Activated T-helper 2 cell treated with anti-CD3 and anti-CD28 coated beads, Interferon-gamma antibody, Interleukin-2, Interleukin-4, amounts not matched to agents 10 μg/mL and 5 μg/mL and 100 μg/mL, durations not matched to agents 14 hours and 24 hours and 36 hours (primary cell): ENCODE measurements at places on chromosomes 5 and 9. TPM values are rescaled to one million over a fixed set of nuclear protein-coding genes. Genes with fewer than 3 reads are reported as not detected.

DNA sequence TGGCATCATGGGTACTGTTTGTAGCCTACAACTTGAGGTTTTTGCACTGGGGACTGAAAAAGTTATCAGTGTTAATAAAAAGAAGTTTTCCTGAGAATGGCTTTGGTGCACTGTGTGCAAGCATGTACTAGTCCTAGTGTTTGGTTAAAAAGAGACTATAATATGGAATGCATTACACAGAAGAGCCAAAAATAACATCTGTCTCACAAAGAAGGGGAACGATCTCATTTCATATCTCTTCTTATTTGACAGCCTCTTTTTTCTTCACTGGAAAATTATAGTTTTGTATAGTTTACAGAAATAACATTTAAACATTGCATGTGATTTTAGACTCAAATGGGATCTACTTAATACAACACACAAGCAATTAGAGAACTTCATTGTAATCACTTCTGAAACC is 127.0 kb upstream of the GDNF start:
- no peak for DNase-seq

Gene GDA
- 0.07 TPM in 1 of 2 replicates, not detected in the other for total RNA-seq

DNA sequence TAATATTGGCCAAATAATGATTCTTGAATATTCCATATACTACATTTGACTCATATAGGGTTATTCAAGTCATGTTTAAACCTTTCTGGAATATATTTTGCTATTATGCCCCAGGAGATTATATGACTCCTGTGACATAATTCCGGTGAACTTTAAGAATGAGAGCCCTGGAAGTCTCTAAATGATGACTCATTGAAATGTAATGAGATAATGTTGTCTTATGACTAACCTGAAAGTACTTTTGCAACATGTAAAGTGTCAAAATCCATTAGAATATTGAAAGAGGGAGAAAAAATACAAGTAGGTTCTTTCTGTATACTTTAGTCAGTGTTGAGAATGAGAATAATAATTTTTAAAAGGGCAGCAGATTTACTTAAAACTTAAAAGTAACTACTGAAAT is 830.4 kb downstream of the MAT2B start:
- no peak for DNase-seq

Gene GALNT12
- 2.3 and 2.8 TPM in 2 replicates for total RNA-seq

DNA sequence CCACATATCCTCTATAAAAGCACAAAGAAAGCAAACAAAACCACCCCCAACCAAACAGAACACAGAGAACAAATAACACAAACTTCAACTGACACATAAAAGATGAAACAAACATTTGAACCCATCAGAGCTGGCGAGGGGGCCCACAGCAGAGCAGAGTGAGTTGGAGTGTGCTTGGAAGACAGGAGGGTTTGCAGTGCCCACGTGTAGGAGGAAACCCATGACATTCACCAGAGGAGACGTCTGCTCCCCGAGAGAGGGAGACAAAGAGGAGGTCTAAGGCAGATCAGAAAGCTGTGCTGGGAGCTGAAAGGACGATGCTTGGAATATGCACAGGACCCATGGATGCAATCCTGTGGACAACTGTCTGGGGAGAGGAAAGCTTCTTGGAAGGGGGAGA is 27.0 kb downstream of the MRPL36 start:
- DNase-seq = no peak

DNA sequence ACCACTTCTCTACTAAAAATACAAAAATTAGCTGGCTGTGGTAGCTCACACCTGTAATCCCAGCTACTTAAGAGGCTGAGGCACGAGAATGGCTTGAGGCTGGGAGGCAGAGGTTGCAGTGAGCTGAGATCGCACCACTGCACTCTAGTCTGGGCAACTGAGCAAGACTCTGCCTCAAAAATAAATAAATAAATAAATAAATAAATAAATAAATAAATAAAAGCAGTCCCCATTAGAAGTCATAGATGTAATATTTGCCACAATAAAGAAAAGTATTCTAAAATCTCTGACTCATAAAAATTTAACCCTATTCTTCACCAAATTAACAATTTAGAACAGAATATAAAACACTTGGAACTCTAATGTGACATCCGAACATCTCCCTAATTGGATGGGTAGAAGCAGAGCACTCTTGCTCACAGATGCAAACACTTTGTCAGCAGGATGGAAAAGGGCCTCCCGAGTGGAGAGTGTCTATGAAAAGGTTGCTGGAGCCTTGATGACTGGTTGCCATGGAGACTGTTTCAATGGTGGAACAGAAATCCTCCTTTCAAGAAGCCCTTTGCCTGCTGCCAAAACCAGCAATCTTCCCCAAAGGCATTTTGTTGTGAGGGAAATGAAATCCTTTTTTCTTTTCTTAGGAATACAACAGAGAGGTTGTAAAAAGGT is 38.9 kb upstream of the TRAF1 start:
- DNase-seq = no peak

DNA sequence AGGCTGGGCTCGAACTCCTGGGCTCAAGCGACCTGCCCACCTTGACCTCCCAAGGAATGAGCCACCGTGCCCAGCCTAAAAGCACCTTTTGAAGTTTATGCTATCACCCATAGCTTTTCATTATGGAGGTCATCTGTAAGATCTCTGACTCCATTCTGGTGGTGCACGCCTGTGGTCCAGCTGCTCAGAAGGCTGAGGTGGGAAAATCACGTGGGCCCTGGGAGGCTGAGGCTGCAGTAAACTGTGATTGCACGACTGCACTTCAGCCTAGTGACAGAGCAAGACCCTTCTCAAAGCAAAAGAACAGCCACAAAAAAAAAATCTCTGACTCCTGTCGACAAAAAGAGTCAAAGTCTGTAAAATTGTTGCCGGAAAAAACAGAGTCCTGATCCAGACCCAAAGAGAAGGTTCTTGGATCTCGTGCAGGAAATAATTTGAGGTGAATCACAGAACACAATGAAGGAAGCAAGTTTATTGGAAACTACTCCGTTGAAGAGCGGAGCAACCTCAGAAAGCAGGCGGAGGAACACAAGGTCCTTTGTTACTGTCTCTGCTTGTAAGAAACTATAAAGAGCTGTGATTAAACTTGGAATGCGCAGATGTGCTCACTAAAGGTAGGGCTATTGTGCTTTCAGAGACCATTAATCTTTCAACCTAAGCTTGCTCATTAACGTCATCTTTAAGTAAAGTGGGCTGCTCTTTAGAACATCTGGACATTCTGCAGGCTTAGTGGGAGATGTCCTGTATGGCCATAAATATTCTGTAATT is 2.0 kb upstream of the HAUS6 start:
- DNase-seq = no peak

DNA sequence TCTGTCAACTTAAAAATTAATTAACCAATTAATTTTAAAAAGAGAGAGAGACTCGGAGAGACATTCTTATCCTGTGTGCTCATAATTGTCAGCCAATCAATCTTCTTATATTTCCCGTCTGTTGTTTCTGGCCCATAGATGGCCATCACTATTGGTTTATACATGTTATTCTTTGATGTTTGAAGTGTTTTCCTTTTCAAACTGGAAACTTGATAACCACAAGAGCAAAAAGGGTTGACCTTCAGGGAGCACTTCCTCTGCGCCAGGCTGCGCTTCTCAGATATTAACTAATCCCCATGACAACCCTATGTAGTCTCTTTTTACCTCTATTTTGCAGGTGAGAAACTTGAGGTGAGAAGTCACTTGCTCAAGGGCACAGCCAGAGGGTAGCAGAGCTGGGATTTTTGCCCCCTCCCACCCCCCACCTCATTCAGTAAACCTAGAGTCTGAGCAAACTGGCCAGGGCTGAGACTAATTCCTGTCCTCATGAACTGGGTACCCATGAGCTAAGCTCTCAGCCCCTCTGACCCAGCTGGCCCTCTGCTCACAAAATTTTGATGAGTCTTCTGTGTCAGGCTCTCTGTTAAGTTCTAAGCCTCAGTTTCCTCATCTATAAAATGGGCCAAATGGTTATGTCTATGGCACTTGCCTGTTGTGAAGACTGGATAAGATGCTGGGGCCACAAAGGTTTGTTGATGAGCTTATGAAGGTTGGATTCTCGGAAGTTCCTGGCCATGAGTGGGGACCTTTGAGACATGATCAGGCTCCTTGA is 86.0 kb upstream of the SH3PXD2B start:
- DNase-seq = no peak

- DNase-seq = no peak
These were observed 60.6 kb upstream of the TMEM215 start for GRCh38 chr9:32722704-32723103.

Gene GRXCR2
- total RNA-seq = not detected in 2 replicates

Gene CEL
- 2.0 and 2.1 TPM in 2 replicates for total RNA-seq

GRCh38 chr9:73093016-73093739 is 58.5 kb upstream of the ANXA1 start:
- no peak for DNase-seq

Gene NIPAL4
- 1.9 and 2.1 TPM in 2 replicates for total RNA-seq

- DNase-seq = no peak
These were observed 159.8 kb upstream of the MEF2C start for GRCh38 chr5:89042746-89043145.

GRCh38 chr5:35468811-35469210 is 148.9 kb upstream of the SPEF2 start:
- DNase-seq = no peak

DNA sequence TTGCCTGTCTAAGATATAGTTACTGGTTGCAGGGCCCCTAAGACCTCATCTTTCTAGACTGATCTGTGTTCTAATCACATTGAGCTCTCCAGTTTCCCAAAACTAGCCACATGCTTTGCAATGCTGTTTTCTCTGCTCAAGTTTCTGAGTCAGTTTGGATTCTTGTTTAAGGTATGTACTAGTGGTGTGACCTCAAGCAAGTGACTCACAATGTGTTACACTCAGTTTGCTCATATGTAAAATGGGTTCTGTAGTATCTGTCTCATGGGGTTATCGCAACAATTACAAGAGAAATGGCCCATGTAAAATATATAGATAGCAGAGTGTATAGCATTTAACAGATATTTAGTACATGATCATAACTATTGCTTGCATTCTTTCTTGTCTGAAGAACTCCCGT is 153.1 kb upstream of the ELL2 start:
- no peak for DNase-seq

Gene FOXD4L3
- total RNA-seq = not detected in 2 replicates

GRCh38 chr9:7333719-7334118 is 465.9 kb downstream of the DMAC1 start:
- DNase-seq = no peak

- DNase-seq = no peak
These were observed 108.6 kb upstream of the RAD23B start for GRCh38 chr9:107174441-107174840.

DNA sequence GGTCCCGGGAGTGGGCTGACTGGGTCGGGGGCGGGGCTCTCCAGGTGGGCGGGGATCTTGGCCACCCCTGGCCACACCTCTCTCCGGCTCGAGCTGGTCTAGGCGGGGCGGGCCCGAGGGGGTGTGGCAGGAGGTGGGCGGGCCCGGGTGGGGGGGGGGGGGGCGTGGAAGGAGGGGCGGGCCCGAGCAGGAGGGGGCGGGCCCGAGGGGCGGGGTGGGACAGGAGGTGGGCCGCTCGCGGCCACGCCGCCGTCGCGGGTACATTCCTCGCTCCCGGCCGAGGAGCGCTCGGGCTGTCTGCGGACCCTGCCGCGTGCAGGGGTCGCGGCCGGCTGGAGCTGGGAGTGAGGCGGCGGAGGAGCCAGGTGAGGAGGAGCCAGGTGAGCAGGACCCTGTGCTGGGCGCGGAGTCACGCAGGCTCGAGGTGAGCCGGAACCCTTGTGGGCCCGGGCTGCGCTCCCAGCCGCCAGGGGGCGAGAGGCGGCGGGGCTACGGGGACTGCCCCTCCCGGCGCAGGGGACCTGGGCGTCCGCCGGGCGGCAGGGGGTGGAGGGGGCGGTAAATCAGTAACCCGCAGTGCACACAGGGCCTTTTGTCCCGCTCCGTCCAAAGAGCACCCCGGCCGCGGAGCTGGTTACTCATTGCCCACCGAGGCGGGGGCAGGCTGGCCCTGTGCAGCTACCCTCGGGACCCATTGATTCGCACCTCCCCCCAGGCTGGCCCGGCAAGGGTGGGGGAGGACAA is at the start of gene FGFR4:
Gene FGFR4, plus strand, starts transcription at position 262 of the 744 bp plus-strand sequence. CDS start 2,688 bp downstream, outside the sequence.
- DNase-seq = peak; percentile 54

GRCh38 chr5:147037515-147038205 is 159.1 kb upstream of the PPP2R2B start:
- no peak for DNase-seq

DNA sequence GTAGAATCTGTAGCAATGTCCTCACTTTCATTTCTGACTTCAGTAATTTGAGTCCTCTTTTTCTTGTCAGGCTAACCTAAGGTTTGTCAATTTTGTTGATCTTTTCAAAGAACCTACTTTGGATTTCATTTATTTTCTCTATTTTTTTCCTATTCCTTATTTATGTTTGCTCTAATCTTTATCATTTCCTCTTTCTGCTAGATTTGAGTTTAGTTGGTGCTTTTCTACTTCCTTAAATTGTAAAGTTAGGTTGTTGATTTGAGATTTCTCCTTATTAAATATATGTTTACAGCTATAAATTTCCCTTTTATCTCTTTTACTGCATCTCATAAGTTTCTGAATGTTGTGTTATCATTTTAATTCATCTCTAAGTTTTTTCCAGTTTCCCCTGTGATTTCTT is 75.1 kb upstream of the FAM120A start:
- no peak for DNase-seq

GRCh38 chr5:52801329-52801728 is 13.6 kb downstream of the ITGA1 start:
- DNase-seq = no peak

Gene PKN3
- 25.4 and 28.0 TPM in 2 replicates for total RNA-seq

Gene HK3
- 0.25 and 0.52 TPM in 2 replicates for total RNA-seq

Gene PDGFRB
- total RNA-seq = 0.46 and 1.3 TPM in 2 replicates

GRCh38 chr9:128550770-128551656 is 1.4 kb upstream of the SPTAN1 start:
- DNase-seq = peak; percentile 11

DNA sequence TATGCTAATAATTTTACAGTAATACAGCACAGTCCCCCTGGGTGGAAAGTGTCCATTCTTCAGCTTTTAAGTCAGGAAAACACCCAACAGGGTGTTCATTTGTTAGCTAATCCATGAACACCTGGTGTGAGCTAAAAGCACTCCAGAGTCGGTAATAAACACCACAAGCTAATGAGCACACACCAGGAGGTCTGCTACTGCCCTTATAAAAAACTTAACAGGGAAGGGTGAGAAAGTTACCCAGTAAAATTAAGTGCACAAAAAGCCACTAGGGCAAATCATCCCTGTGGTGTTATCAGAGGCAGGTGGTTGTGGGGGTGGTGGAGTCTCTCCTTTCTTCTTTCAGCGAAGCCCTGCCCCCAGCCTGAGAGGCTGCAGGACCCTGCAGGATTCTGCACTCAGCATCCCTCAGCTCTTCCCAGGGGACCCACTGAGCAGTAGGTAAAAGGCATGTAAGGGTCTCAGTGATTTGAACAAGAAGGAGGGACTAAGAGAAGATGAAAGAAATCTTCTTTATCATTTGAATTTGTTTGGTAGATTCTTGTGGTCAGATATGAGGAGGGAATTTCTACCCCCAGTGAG is 14.4 kb downstream of the GDNF start:
- DNase-seq = no peak

DNA sequence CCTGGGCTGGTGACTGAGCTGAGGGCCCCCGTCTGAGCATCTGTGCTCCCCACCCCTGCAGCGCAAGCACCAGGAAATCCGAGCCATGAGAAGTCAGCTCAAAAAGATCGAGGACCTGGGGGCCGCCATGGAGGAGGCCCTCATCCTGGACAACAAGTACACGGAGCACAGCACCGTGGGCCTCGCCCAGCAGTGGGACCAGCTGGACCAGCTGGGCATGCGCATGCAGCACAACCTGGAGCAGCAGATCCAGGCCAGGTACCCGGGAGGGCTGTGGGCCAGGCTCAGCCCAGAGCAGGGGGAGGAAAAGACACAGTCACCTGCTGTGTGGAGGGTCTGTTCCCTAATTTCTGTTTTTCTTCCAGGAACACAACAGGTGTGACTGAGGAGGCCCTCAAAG is 24.6 kb downstream of the DYNC2I2 start:
- no peak for DNase-seq

Gene TERT
- 11.8 and 12.0 TPM in 2 replicates for total RNA-seq

- DNase-seq = no peak
These were observed 18.6 kb downstream of the BAAT start for GRCh38 chr9:101366038-101366756.
